T-helper 17 cell (primary cell): ENCODE measurements at places on chromosomes 11 and 22.

DNA sequence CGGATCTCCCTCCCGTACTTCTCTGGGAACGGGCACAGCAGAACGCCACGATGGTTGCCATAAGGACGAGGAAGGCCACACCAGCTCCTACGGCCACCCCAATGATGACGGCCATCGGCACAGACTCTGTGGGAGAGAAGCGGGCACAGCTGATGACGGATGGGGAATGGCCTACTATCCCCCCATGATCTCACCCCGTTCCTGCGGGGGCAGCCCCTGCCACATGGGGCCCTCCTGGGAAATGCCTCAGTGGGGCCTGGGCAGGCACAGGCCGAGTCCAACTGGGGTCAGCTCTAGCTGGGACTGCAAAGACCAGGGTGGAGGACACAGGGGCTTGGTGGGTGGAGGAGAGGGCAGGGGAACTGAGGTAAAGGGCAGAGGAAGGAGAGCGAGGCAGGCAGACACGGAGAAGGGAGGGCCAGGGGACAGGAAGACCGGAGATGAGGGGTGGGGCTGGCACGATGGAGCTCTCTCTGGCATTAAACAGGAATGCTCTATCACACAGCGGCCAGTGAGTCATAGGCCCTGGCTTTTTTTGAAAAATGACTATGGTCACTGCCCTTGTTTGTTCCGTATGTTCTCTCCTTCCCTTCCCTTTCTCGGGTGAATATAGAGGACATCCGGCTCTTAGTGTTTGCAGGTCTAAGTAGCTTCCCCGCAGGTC, 76.0 kb downstream of the ST3GAL4 start:
- DNase-seq = no peak

DNA sequence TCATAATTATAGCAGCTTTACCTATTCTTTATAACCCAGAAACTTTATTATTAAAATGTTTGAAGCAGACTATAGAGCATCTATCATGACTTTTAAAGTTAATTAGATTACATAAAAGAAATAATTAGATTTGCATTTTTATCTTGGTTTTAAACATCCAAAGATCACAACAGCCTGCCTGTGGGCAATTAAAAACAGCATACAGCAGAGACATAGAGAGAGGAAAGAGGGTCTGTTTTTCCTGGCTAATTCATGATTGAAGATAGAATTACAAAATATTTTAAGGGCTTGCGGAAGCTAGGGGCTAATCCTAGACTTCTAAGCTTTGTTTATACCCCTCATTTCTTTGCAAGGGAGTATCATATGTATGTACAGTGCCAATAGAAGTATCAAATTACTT, 178.1 kb downstream of the SOX6 start:
- DNase-seq = no peak

DNA sequence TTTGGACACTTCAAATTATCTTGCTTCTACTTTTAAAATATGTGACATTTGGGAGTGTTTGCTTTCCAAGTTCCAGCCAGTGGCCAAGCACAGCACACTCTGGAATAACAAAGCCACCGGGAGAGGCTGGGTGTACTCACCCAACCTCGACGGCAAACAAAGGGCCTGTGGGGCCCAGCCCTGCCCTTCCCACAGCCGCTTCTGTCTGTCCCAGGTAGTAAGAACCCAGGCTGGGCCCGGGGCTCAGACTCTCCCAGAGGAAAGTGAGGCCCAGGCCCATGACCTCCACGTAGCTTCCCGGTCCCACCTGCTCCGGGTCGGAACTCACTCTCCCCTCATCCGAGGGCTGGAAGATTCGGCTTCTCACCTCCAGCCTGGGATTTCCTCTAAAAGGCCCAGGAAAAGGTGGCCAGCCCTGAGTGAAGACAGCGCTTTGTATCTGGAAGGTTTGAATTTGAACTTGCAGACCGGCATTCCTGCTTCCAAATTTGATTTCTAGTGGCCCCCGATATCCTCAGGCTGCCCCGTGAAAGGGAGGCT, 93.5 kb downstream of the CELSR1 start:
- DNase-seq = no peak

DNA sequence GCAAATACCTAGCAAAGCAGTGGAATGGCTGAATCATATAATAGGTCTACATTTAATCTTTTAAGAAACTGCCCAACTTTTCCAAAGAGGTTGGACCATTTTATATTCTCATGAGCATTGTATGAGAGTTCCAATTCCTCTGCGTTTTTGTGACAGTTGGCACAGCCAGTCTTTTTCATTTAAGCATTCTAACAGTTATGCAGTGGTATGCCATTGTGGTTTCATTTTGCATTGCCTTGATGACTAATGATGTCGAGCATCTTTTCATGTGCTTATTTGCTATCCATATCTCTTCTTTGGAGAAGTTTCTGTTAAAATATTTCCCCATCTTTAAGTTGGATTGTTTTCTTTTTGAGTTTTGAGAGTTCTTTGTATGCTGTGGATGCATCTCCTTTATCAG, 38.7 kb downstream of the EIF3F start:
- no peak for DNase-seq

GRCh38 chr22:32722441-32722840, 79.1 kb upstream of the TIMP3 start:
- no peak for DNase-seq

- no peak for DNase-seq
Measured at GRCh38 chr11:129856036-129856435, 39.3 kb downstream of the NFRKB start.

DNA sequence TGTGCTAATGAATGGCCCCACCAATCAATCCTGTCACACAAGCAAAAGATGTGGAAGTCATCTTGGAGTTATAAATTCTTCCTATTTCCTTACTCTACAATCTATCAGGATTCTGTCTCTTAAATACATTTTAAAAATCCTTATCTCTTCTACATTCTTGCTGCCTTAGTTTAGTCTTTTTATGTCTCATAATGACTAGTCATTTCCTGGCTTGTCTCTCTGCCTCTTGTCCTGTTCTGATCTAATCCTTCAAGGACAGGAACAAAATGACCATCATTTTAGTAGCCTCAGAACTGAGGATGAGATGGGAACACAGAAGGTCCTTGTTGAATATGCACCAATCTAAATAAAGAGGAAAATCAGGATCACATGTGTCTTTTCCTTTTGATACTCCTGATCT, 56.6 kb upstream of the LIN7C start:
- DNase-seq = no peak

GRCh38 chr11:6925636-6926207, 504 bp upstream of the ZNF215 start:
- no peak for DNase-seq

DNA sequence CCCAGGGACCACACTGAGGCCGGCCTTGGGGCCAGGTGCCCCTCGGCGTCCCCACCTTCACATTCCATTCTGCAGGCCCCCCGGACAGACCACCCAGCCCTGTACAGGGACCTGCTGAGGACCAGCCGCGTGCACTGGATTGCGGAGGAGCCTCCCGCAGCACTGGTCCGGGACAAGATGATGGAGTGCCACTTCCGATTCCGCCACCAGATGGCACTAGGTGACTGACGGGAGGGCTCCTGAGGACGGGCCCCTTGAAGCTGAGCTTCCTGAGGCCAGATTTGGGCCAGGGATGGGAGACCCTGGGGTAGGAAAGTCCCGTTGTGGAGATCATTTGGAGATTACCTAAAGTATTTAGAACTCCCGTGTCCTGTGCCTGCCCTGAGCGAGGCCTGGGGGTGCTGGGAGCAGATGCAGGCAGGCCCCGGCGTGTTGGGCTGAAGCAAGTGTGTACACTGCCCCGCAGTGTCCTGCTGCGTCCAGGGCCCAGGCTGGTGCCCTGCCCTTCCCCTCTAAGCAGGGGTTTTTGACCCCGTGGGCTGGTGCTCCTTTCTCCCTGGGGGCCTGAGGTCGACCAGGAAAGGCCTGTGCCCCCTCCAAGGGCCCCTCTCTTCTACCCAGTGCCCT, 20.0 kb downstream of the TRMU start:
- DNase-seq = no peak

DNA sequence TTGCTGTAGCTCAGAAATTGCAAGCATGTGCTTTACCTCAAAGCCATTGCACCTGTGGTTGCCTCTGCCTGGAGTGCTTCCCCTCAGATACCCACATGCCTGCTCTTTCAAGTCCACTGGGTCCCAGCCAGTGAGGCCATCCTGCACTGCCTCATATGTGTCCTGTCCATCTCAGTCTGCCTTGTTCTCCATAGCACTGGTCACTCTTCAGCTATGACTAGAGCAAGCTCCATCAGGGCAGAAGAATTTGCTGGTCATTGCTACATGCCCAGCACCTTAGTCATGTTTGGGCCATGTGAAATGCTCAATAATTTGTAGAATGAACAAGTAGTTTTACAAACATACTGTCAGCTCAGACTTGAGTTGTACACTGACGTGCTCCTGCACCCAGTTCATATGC, 64.4 kb upstream of the HORMAD2 start:
- no peak for DNase-seq

- no peak for DNase-seq
Measured at GRCh38 chr11:116473206-116473769, 299.5 kb downstream of the BUD13 start.

- no peak for DNase-seq
Measured at GRCh38 chr22:50699001-50699755, 26.6 kb downstream of the SHANK3 start.

GRCh38 chr11:16785520-16786128, 47.2 kb downstream of the C11orf58 start:
- DNase-seq = no peak

- DNase-seq = no peak
Measured at GRCh38 chr11:66331542-66332370, 4.5 kb downstream of the RIN1 start.

- DNase-seq = no peak
Measured at GRCh38 chr11:105153392-105153791, 13.8 kb upstream of the CARD18 start.

- no peak for DNase-seq
Measured at GRCh38 chr11:118662401-118663271, 16.8 kb downstream of the TREH start.

DNA sequence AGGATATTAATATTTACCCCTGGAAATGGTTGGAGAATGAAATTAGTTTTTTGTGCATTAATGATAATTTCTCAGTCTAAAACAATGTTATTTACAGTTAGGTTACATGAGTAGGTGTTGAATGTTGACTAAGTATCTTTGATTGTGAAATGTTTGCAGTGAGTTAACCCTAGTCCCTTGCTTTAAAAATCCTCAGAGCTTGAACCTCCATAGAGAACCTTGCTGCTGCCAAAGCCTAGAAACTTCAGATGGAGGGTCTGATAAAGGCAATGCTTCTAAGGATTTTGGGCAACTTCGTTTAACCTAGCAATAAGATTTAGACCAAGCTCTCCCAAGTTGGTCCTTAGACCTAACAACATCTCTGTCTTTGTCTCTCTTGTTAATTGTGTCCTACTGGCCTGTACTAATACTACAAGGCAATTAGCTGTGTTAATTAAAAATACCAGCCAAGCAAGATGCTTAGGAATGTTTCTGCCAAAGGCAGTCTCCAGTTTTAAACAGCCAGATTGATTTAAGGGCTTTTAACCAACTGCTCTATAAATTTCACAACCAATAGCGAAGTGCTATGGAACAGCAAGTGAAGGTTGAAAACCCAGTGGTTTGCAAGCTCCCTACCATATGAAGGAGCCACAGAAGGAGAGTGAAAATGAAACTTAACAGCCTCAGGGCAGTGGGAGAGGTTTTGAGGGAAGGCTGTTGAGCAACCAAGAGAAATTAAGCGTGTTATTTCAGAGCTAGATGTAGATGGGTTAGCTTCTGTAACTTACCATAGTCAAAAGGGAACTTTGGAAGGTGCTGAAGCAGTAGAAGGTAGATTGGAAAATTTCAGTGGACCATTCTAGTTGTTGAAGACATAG, 295.9 kb upstream of the ANO5 start:
- no peak for DNase-seq

DNA sequence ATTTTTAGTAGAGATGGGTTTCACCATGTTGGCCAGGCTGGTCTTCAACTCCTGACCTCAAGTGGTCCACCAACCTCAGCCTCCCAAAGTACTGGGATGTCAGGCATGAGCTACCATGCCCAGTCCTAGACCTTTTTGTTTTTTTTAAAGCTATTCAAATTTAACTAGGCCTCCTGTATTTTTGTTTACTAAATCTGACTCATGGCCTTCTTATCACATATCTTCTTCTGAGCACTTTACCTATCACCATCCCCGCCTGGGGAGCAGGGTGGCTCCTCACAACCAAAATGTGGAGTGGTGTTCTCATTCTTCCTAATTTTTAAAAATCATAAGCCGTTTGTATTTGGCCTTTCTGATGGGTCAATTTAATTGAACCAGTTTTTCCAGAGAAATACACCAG, 92.6 kb downstream of the DBX1 start:
- DNase-seq = no peak

DNA sequence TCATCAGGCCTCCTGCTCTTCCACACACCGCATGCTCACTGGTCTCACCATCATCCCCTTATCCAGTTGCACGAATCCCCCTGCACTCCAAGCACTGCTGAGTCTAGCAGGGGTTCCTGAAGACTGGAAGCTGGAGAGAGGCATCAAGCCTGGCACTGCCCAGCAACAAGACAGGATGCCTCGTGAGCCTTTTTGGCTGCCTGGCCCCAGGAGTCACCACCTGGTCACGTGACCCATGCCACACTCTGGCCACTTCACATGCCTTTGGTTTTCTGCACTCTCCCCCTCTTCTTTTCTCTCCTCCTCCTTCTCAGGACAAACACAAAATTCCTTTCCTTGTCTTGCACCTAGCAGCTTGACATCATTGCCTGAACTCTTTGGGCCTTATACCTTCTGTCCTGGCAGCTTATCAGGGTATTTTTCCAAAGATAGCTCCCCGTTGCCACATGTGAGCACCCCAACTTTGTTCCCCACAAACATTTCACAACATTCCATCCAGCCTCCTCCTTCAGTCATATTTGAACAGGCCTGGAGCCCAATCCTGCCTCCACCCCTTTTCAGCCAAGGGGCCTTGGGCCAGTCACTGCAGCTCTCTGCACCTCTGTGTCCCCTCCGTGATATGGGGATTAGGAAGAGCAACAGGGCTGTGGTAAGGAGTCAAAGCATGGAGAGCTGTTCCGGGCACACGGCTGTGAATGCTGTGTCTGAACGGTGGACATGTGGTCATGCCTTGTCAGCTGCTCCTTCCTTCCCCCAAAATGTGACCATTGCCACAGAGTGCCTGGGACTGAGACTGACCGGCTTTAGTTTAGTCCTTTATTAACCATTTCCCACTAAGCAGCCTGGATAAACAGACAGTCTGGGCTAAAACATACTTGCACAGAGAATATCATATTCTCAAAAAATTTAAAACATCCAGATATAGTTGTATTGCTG, 2.8 kb upstream of the PACSIN2 start:
- DNase-seq = no peak

- no peak for DNase-seq
Measured at GRCh38 chr11:131584785-131585592, 214.6 kb downstream of the NTM start.

- DNase-seq = no peak
Measured at GRCh38 chr22:20131597-20131858, at the start of gene ZDHHC8. Gene ZDHHC8, plus strand, starts transcription at chr22:20131804. Its CDS starts 144 bp downstream, at chr22:20131948.

- no peak for DNase-seq
Measured at GRCh38 chr22:24432059-24432853, 4.9 kb downstream of the ADORA2A start.

GRCh38 chr11:65554057-65554818, 3.9 kb downstream of the LTBP3 start:
- no peak for DNase-seq
